ENCODE measurements at places on chromosomes 1 and 21.

DNA sequence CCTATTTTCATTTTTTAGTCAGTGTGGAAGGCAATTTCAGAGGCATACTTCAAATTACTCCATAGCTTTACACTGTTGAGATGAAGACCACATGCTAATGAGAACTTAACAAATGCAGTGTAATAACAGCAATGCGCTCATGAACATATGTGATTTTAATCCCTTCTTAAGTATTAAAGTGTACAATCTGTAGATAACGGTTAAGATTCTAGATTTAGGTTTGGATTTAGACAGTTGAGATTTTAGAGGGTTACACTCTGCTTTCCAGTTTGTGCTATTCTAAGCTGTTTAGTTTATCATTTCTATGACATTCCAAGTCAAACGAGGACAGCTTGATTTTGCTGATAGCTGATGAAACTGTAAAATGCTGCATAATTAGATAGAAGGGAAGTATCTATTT, 257.8 kb upstream of the CHRM3 start:
- DNase-seq = no peak

DNA sequence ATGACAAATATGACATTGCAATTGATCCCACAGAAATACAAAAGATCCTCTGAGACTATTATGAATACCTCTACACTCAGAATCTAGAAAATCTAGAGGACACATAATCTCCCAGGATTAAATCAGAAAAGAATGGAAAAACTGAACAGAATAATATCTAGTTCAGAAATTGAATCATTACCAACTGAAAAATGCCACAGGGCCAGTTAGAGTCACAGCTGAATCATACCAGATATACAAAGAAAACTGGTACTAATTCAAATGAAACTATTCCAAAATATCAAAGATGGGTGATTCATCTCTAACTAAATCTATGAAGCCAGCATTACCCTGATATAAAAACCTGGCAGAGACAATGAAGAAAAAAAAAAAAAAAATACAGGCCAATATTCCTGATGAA, 149.3 kb downstream of the BRINP3 start:
- no peak for DNase-seq

GRCh38 chr1:44592208-44593145, 81.8 kb downstream of the TMEM53 start:
- DNase-seq = no peak

DNA sequence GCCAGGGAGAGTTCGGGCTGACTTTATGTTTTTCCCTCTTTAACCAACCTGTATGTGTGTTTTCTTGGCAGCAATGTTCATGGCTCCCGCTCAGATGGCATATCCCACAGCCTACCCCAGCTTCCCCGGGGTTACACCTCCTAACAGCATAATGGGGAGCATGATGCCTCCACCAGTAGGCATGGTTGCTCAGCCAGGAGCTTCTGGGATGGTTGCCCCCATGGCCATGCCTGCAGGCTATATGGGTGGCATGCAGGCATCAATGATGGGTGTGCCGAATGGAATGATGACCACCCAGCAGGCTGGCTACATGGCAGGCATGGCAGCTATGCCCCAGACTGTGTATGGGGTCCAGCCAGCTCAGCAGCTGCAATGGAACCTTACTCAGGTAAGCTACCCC, 33.6 kb upstream of the ZFP69B start:
- no peak for DNase-seq

GRCh38 chr1:227788271-227789083, 27.0 kb upstream of the PRSS38 start:
- no peak for DNase-seq

GRCh38 chr1:162349635-162350330, 26.9 kb downstream of the SPATA46 start:
- no peak for DNase-seq

GRCh38 chr1:100152271-100152670, 19.3 kb downstream of the TRMT13 start:
- DNase-seq = no peak

Data from effector CD4-positive, alpha-beta T cell (primary cell).